ENCODE measurements at places on chromosomes 2 and 18.

- DNase-seq: no peak
Observed at GRCh38 chr2:105882341-105882740, 137.6 kb downstream of the NCK2 start.

DNA sequence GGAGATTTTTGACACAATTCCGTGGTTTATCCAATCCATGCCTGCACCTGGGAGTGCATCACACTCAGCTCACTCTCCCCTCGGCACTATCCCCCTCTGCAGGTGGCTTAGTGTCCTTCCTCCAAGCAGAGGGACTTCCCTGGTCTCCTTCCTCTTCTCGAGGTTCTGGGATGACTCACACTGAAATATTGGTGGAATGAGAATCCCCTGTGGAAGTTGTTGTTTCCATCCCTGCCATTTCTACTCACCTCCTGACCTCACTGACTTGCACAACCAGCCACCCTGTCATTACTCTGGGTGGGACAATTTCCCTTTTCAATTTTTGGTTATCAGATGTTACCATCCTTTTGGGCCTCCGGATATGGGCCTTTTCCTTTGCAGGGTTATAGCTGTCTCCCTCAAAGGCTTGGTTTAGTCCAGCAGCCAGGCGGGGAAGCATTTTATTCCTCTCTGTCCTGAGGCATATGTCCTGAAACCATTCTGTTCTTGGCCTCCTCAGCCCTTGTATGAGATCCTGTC is 59.9 kb downstream of the PTPRM start:
- no peak for DNase-seq

GRCh38 chr2:7621018-7621814 is 704.0 kb downstream of the RNF144A start:
- DNase-seq: no peak

- DNase-seq: peak; percentile 58
Observed at GRCh38 chr2:231900486-231900942, 25.7 kb downstream of the NPPC start.

GRCh38 chr2:190481339-190481738 is 53.2 kb downstream of the NEMP2 start:
- no peak for DNase-seq

- DNase-seq: no peak
Observed at GRCh38 chr2:200829258-200829655, 17.5 kb downstream of the BZW1 start.

- DNase-seq: no peak
Observed at GRCh38 chr2:39779341-39779851, 338 bp upstream of the THUMPD2 start.

GRCh38 chr18:74196220-74197119 is 48.1 kb downstream of the TIMM21 start:
- peak; percentile 40 for DNase-seq

DNA sequence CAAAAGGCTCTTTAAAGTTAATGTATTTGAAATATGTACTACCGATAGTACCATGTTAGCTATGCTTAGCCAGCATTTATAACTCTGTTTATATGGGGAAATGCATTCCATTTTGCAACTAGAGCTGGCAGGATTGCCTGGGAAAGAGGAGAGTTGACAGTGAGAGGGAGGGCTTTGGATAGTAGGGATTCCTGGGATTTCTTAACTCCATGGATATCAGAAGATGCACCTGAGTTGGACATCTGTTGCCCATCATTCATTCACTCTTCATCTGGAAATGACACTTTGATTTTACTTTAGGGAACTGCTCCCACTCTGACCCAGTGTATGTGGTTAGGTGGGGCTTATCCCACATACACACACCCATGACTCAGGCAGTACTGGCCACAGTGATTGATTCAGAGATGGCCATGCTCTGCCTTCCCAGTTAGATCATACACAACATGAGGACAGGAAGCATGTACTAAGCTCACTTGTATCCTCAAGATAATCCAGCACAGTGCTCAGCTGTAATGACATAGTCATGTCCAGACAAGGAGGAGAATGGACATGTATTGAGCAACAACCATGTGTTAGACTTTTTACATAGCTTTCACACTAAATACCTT is 248.8 kb downstream of the MREG start:
- DNase-seq: no peak

DNA sequence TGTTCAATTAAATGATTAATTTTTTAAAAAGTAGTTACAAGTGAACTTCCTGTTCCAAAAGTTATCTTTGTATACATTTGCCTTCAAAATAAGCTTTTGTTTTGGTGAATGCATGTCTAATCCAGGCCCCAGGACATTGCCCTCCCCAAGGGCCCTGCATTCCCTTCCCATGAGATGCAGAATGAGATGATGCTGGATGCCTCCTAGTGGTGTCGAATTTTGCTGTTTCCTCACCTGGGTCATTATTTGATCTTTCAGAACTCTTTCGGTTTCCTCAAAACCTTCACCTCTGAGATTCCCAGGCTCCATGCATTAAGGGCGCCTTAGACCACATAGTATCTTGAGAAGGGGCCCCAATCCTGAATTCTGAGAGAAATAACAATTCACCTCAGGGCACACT is 728.8 kb downstream of the CNTNAP5 start:
- DNase-seq: no peak

- DNase-seq: no peak
Observed at GRCh38 chr2:64604155-64604554, 49.6 kb downstream of the SERTAD2 start.

DNA sequence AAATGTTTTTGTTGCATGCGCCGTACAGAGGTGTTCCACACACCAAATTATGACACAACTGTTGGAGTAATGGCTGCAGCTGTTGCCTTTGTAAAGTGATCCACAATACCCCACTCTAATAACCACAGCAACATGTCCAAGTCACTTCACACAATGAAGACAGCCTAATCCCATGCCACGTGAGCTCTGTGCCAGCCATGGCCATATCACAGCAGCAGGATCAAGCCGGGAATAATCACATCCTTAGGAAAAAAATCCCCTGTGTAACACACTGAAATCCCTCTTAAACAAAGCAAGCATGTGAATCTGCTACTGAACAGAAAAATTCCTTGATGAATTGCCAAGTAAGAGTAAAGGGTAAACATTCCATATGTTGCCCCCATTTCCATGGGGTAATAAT is 179.5 kb upstream of the PARD3B start:
- no peak for DNase-seq

GRCh38 chr2:74471332-74472065 is 981 bp downstream of the MRPL53 start:
- no peak for DNase-seq

DNA sequence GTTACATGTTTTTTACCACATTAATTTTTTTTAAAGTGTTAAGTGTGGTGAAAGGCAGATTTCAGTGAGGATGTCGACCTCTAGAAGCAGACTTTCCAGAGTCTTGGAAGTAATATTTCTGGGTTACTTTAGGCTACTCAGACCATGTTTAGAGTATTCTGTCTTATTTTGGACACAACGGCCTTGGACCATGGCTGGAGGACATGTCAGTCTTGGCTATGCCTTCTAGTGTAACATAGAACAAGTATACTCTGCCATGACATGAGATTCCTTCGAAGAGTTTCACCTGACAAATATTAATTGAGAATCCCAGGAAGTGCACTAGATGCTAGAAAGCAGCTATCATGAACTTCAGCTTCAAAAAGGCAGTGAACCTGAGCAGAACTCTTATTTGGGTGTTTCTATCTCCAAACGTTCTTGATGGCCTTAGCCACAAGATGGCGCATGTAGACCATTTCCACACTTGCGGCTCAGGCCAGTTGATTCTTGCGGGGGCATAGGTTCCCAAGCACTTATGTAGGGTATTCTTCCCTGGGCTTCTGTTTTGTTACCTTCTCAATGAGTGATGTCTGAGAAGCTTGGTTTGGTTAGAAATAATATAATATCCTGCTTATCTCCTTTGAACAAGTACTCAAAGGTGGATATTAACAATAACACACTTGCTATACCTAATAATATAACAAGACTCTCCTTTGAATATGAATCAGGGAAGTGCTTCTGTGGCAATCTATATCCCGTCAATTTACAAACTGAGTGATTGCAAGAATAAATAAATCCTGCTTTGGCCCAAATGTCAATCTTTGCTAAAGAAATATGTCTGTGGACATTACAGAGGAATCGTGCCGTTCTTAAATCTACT is 62.0 kb downstream of the CACNB4 start:
- DNase-seq: peak; percentile 50

GRCh38 chr2:232839411-232840079 is 30.5 kb upstream of the SNORC start:
- DNase-seq: no peak

DNA sequence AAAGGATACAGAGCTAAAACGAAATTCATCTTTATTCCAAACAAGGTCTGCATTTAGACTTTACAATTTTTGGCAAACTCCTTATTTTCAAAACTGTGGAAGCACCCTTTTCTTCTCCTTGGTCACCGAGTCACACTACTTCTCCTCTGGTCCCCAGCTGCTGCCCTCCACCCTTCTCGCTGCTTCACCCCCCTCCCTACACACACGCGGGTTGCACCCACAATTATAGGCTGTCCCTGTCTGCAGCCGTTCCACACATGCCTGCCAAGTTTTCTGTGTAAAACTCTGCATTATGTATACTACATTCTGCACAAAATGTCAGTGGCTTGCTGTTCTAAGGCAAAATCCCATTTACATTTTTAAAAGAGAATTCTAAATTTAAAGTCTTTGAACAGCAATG is 63.5 kb downstream of the PTPN2 start:
- no peak for DNase-seq

GRCh38 chr2:7363906-7364305 is 446.7 kb downstream of the RNF144A start:
- no peak for DNase-seq

GRCh38 chr18:47075098-47075883 is 39.9 kb upstream of the ELOA2 start:
- no peak for DNase-seq

DNA sequence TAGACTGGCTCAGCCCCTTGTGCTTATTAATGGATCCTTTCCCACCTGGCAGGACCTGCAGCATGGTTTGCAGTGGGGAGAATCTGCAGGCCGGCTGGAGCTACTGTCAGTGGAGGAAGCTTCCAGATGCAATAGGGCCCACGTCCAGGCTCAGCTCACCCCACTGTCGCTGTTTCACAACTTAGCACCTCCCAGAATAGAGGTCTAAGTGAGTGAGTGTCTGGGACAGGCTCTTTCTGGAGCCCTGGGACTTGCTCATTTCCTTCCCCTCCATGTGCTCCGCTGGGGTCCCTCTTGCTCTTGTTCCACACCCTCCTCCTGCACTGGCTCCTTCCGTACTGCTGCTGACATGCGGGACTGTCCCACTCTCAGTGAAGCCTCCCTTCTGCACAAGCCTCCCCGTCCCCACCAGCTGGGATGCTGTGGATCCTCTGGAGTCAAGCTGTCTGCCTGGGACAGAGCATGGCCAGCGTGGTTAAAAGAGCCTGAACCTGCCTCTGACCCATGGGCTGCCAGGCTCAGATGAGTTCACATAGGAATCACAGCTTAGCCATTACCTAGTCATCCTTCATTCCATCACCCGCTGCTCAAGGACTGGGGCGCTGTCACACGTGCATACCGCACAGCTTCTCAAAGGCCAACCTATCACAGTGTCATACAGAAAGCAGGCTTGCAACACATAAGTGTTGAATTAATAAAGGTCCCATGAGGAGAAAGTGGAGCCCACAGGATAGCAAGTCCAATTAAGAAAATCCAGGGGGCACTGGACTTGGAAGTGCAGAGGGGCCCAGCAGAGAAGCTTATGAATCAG is 135.9 kb downstream of the ACKR3 start:
- DNase-seq: no peak

DNA sequence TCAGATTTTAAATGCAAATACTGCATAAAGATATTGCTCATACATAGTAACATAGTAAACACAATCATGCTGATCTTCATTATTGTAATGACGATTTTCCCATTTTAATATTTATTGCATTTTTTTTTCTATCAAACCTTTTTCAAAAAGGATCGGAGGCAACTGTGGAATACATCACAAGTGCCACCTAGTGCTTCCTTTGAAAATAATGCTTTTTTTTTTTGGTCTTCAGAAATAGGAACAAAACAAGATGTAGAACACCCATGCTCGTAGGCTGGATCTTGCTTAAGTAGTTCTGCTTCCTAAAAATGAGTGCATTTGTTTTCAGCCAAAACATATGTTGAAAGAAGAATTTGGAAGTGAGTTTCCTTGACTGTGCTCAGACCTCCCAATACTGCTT is 35.7 kb upstream of the GPR155 start:
- no peak for DNase-seq

GRCh38 chr18:21864386-21864785 is 123.8 kb downstream of the MIB1 start:
- DNase-seq: no peak

GRCh38 chr2:33134791-33135560 is 188.2 kb downstream of the LTBP1 start:
- DNase-seq: no peak

GRCh38 chr2:196482119-196483065 is 157.1 kb upstream of the CCDC150 start:
- DNase-seq: peak; percentile 36

- no peak for DNase-seq
Observed at GRCh38 chr2:120272763-120273481, 20.3 kb downstream of the RALB start.

DNA sequence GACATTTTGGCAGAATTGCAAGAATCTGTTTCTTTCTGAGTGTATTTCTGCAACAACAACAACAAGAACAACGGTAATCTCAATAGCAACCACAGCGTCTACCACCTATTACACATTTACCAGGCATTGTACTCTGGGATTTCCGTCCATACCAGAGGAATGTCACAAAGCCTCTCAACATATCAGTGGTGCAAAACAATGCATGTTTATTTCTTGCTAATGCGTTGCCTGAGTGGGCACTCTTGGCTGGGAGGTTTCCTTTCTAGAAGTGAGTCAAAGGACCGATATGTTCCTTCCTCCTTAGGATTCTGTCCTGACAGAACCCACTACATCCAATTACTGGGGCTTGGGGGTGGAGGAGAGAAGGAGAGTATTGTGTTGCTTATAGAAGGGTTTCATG is 585.6 kb downstream of the TSN start:
- no peak for DNase-seq

- DNase-seq: peak; percentile 6
Observed at GRCh38 chr2:182642328-182642727, 73.7 kb upstream of the DNAJC10 start.

DNA sequence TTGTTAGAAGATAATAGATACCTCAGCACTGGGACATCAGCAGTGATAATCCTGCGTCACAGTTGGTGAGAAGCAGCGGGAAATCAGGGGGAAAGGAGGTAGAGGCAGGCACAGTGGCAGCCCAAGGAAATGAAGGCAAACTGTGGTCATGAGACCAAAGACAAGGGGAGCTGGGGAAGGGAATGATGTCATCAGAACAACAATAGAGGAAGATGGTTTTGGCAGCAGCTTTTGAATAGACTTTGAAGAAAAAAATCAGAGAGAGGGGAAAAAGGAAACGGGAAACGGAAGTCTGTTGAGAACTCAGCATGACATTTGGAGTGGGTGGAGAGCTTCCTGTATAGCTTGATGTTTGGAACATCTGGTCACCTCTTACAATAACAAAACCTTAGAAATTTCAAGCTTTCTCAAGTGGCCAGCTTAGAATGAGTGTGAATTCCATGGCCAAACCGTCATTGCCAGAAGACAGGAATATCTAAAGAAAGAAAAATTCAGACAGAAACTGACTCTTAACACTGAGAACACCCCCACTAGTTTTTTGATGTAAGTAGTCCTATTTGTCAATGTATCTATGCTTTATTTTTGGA is 18.4 kb upstream of the YES1 start:
- DNase-seq: no peak

- no peak for DNase-seq
Observed at GRCh38 chr2:232363784-232364615, 14.6 kb upstream of the ALPP start.

- peak; percentile 20 for DNase-seq
Observed at GRCh38 chr18:37476182-37476581, 89.4 kb downstream of the CELF4 start.

All from stimulated activated CD4-positive, alpha-beta T cell treated with anti-CD3 and anti-CD28 coated beads, Interleukin-1b, Interleukin-23, amount 100 ng/mL, for 48 hours (primary cell).